ENCODE measurements at places on chromosomes 1 and 21.

DNA sequence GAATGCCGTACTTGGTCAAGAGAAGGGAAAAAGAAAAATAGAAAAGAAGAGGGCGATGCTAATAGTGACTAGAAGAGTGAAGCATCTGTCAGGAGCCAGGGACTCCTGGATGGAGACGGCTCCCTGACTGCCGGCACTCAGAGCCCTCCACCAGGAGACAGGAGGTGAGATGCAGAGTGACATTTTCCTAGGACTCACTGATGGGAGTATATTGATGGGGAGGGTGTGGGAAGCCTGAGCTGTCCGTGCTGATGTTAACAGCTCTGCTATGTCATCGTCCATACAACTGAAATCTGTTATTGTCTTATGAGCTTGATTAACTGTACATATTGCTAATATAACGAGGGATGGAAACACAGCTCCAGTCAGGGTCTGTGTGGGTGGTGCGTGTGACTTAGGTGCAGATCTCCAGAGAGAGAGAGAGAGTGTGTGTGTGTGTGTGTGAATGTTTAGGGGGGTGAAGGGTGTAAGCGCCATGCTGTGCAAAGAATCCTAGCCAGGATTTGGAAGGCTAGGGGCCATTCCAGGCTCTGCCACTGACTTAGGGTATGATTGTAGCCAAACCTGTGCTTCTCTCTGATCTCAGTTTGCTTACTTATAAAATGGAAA is 123.0 kb upstream of the KLHDC7A start:
- DNase-seq: no peak

GRCh38 chr1:169964206-169964605 is 70.5 kb upstream of the SCYL3 start:
- DNase-seq: no peak

DNA sequence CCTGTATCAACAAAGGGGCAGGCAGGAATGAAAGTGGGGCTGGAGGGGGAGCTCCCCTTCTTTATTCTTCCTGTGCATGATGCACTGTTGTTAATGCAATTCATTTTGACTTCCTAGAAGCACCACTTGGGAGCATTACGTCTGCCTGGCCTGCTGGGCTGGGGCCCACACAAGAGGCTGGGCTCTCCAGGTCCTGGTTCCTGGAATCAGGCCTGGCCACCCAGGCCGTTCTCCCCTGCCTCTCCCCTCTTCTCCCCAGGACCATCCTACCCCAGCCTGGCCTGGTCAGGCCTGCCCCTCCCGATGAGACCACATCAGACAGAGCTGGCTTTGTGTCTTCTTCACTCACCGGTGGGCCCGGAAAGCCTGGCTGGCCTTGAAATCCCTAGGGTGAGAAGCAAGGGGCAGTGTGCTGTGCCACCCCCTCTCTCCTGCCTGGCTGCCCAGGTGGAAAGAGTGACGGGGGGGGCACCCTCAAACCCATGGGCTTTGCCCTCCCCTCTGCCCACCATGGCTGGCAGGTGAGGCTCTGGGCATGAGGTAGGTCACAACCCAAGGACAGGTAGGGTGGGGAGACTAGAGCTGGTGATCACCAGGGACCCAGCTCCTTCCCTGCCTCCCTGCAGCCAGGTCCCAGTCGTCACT is 20.7 kb upstream of the PEF1 start:
- no peak for DNase-seq

DNA sequence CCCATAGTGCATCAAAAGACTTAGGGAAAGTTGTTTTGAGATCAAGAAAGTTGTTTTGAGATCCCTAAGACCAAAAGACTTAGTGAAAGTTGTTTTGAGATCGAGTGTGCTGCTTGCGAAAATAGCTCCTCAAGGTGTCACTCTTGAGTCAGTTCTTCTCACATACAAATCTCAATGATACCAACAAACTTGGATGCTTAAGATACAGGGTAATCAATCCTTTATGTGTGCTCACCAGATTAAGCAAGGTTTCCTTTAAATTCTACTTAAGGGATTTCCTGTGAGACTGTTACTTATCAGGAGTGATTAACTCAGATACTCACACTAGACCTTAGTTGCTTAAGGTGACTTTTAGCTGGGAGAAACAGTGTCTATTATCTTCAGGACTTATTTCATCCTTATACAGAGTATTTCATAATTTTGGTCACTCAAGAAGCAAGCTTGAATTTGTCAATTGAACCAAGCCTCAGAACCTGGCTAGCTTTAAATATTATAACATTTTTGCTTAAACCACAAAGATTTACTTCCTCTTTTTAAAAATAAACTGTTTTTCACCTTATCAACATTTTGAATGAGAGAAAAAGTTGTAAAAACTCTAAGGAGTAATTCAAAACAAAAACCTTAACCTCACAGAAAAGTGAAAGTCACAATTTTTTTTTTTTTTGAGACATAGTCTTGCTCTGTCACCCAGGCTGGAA is 8.0 kb upstream of the RLF start:
- DNase-seq: peak; percentile 81

GRCh38 chr1:39663559-39663958 is 8.3 kb downstream of the NT5C1A start:
- no peak for DNase-seq

GRCh38 chr1:173715538-173715844 is 710 bp downstream of the KLHL20 start:
- DNase-seq: no peak

- no peak for DNase-seq
Observed at GRCh38 chr1:219763321-219763720, 150.4 kb upstream of the ZC3H11B start.

DNA sequence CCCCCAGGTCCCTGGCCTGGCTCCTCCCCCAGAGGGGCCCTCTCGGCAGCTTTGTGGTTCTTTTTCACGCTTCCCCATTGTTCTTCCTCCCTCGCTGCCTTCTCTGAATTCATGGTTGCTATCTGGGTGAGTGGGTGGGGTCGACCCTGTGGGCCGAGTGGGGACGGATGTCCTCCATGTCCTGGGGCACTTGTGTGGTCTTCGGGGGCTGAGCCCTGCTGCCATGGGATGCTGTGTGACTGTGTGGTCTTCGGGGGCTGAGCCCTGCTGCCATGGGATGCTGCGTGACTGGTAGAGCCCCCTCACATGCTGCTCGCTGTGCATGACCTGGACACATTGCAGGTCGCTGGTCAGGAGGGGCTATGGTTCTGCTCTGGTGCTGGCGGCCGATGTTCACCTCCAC is 21.6 kb upstream of the DIP2A start:
- no peak for DNase-seq

DNA sequence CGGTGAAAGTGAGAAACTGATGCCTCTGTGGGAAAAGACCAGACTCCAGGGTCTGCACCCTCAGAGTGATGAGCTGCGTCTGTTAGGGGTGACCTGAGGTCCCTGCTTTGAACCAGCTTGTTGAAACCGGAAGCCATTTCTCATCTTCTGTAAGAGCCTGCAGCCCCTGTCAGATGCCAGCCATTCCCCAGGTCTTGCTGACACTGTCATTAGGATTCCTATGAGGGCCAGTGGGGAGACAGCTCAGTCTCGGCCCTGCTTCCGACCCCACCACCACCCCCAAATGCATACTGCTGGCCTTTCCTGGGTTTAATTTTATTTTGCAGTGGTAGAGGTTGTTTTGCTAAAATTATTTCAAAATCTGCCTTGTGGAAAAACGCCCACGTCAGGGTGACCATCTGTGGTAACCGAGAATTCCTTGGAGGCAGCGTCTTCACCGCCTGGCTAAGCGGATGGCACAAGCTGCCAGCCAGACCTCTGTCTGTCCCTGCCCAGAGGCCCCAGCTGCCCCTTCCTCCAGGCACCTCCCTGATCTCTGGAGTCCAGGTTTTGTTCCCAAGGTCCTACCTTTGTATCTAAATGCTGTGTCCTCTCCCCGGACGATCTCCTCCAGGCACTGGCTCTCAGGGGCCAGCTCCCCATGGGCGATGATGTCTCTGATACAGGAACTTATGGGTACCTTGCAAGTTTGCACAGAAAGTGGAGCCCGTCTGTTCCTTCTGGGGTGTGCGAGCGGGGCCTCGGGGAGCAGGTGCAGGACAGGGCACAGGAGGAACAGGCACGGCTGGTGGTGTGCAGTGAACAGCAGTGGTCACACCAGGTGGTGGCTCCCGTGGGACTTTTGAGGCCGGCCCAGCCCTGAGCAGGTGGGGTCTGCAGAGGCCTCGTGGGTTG is 49.9 kb downstream of the PRKCZ start:
- DNase-seq: no peak

GRCh38 chr1:212135166-212135565 is 99.6 kb downstream of the DTL start:
- no peak for DNase-seq

- DNase-seq: no peak
Observed at GRCh38 chr1:12567288-12567819, 50.7 kb downstream of the DHRS3 start.

GRCh38 chr1:4973341-4973740 is 318.9 kb downstream of the AJAP1 start:
- DNase-seq: no peak

DNA sequence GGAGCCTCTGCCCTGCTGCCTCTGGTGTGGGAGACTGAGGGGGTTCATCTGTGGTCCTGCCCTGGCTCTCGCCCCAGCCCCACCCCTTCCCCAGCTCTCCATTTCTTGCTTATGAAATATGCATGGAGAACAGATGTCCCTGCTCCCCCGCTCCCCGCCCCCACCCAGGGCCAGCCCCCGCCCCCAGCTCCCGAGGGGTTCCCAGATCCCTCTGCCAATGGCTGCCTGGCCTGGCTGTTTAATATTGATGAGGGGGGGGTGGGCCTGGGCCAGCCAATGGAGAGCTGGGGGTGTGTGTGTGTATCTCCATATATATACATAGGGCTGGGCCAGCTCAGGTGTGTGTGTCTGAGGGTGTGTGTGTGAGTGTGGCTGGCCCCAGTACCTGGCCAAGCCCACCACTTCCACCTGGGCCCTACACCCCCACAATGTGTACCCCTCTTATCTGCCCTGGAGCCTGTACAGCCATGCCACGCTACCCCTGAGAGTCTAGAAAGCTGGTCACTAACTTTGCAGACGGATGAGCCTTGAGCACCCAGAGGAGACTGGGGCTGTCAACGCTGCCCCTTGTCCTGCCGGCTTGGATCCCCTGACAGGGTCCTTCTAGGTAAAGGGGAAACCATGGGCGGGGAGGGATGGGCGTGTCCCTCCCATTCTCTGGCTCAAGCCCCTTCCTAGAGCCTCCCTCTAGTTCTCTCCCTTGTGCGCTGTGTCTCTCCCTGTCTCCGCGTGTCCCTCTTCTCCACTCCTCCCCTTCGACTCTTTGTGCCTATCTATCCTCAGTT is at the start of gene NHLH1:
Gene NHLH1, plus strand, starts transcription at position 341 of the 785 bp plus-strand sequence. CDS start 3,661 bp downstream, outside the sequence.
- DNase-seq: no peak

- DNase-seq: no peak
Observed at GRCh38 chr1:199161319-199161680, 522.5 kb downstream of the PTPRC start.

- no peak for DNase-seq
Observed at GRCh38 chr1:56533621-56534020, 45.7 kb downstream of the PLPP3 start.

- no peak for DNase-seq
Observed at GRCh38 chr1:57467830-57468229, 44.0 kb upstream of the DAB1 start.

- no peak for DNase-seq
Observed at GRCh38 chr1:67846538-67846937, 13.3 kb upstream of the GNG12 start.

GRCh38 chr1:218344814-218345672 is at the start of gene TGFB2:
Gene TGFB2, plus strand, starts transcription at chr1:218345336. Its CDS starts 1,366 bp downstream, at chr1:218346702.
- peak; percentile 69 for DNase-seq

- DNase-seq: peak; percentile 95
Observed at GRCh38 chr1:60133000-60133673, 59.6 kb upstream of the C1orf87 start.

DNA sequence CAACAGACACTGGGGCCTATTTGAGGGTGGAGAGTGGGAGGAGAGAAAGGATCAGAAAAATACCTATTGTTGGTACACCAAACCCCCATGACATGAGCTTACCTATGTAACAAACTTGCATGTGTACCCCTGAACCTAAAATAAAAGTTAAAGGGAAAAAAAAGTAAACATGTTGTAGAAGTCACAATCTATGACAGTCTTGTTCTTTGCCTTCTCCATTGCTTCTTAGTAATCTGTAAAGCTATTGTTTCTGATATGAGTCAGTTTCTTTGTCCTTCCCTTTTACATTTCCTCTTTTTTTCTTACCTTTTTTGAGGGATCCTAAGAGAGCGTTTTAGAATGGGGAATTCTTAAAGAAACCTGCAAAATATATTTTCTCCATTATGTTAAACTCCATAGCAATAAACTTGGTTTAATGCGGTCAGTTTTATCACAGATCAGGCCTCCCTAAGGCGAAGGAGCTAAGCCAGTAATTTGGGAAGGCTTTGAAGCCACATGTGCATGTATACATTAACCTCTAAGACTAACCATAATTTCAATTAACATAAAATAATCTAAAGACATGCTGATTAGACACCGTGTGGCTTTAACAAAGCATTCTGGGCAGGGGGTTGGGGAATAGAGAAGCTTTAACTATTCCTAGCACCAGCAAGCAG is 77.8 kb upstream of the C1orf105 start:
- no peak for DNase-seq

DNA sequence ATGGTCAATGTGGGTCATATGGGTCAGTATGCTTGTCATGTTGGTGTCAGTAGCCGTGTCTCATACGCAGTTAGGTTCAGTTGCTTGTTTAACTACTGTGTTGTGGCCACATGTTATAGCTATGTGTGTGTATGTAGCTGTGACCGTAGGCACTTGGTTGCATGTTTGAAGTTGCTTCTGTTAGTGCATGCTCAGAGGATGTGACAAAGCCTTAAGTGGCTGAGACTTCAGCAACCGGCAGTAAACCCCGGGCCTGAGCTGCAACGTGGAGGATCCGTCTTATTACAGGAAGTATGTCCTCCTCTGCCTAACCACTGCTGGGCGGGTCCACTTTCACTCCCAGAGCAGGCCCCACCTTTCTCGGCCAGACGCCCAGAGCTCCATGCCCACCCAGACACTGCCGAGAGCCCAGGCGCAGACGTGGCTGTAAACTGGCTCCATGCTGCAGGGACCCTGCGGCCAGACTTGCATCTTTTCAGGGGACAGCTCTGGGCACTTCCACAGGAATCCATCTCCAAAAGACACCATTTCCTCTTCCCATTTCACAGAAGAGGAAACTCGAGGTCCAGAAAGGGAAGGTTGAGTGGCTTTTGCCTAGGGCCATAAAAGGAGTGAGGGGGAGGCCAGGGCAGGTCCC is 2.2 kb downstream of the TCEA3 start:
- peak; percentile 78 for DNase-seq

DNA sequence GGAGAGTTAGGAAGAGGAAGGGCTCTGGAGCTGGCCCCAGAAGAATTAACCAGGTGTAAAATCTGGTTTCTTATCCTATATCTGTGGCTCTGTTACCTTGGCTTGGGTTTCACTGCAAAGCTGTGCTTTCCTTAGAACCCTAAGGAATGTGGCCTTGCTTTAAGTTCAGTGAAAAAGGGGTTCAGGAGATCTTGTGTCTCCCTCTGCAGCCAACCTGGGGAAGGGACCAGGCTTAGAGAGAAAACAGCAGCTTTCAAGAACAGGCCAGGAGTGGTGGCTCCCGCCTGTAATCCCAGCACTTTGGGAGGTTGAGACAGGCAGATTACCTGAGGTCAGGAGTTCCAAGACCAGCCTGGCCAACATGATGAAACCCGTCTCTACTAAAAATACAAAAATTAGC is 16.1 kb upstream of the MYCL start:
- no peak for DNase-seq

Data from fibroblast of mammary gland (primary cell).